ENCODE measurements at places on chromosomes 3 and 15.

- DNase-seq: no peak
These were observed 223.1 kb downstream of the RBMS3 start for GRCh38 chr3:29503958-29504357.

- peak; percentile 64 for DNase-seq
These were observed 41.6 kb upstream of the DLG1 start for GRCh38 chr3:197339841-197340520.

GRCh38 chr3:141178551-141178950 lies 53.1 kb upstream of the PXYLP1 start:
- DNase-seq: no peak

DNA sequence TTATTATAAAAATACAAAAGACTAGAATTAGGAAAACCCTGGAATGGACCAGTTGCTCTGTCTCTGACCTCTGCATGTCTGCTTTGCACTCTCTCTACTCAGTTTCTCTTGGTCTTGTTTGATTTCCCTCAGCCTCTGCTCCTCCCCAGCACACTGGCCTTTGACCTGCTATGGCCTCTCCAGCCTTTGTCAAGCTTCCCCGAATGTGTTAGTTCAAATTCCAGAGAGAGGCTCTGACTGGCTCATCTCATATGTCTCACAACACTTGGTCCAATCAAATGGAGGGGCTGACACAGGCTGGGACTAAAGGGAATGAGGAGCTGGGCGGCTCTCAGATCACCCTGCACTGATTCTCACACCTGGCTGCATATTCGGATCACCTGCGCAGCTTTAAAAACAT lies 52.4 kb upstream of the CMTM8 start:
- DNase-seq: no peak

- DNase-seq: no peak
These were observed 39.0 kb downstream of the LRTM1 start for GRCh38 chr3:54888873-54889272.

DNA sequence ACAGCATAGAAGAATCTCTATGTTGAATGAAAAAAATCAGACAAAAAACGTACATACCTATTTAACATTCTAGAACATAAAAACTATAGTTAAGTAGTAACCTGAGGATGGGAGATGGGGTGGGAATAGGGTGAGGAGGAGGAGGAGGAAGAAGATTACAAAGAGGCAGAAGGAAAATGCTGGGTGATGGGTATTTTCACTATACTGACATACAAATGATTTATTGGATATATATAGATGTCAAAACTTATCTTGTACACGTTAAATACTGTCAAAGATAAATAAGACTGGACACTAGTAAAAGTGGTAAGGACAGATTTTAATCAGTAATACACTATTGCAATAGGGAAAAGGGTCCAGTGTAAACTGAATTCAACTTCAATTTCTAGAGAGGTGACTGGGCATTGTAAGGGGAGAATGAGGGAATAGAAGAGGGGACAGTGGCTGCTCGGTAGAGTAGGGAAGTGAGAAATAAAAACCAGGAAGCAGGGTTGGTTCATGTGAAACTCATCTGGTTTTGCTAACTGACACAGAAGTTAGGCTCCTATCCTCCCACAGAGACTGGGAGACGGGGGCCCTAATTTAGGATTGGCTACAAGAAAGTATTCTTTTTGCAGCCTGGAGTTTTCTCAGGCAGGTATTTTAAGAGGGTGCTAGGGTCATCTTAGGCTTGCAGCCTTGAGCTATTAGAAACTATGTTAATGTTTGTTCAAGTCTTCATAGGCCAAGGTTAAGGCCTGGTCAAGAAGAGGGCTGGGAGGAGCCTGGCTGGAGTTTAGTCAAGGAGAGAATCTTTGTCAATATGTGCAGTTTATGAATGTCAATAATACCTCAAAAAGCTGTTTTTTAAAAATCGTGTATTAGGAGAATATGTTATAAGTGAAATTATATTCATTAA lies 15.0 kb upstream of the C15orf61 start:
- no peak for DNase-seq

- peak; percentile 49 for DNase-seq
These were observed 4.7 kb upstream of the COPB2 start for GRCh38 chr3:139394116-139394515.

DNA sequence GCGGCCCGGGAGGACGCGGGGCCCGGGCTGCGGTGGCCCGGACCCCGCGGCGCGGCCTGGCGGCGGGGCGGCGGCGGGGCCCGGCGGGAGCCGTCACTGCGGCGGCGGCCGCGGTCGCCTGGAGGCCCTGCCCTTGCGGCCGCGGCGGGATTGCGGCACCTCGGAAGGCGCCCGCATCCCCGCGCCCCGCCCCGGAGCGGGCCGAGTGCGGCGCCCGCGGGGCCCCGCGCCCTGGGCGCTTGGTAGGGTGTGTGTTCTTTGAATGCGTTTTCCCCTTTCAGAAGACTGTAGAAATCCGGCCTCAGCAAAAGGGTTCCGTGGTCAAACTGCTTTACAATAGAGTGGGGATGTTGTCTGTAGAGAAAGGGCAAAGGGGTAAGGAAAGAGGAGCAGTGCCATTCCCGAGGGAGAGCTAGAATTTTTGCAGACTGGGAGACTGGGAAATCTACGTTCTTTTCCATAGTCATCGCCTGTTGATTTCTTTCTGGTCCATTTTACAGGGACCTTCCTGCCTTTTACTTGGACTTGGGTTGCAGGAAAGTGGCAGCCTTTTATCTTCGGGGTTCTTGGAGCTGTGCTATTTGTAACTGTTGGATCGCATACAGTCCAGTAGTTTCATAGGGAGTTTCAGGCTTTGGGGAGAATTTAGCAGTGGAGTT lies 630 bp downstream of the SNRK start:
- peak; percentile 3 for DNase-seq

Data from SK-N-DZ (cell line).